ENCODE measurements at places on chromosomes 4 and X.
A peak's percentile ranks its signal among the peaks of the same experiment; 100 is the strongest.

GRCh38 chr4:133402616-133403015 lies 253.5 kb downstream of the PCDH10 start:
- no peak for DNase-seq

- no peak for DNase-seq
These were observed 24.7 kb downstream of the SEC24D start for GRCh38 chr4:118810991-118811764.

DNA sequence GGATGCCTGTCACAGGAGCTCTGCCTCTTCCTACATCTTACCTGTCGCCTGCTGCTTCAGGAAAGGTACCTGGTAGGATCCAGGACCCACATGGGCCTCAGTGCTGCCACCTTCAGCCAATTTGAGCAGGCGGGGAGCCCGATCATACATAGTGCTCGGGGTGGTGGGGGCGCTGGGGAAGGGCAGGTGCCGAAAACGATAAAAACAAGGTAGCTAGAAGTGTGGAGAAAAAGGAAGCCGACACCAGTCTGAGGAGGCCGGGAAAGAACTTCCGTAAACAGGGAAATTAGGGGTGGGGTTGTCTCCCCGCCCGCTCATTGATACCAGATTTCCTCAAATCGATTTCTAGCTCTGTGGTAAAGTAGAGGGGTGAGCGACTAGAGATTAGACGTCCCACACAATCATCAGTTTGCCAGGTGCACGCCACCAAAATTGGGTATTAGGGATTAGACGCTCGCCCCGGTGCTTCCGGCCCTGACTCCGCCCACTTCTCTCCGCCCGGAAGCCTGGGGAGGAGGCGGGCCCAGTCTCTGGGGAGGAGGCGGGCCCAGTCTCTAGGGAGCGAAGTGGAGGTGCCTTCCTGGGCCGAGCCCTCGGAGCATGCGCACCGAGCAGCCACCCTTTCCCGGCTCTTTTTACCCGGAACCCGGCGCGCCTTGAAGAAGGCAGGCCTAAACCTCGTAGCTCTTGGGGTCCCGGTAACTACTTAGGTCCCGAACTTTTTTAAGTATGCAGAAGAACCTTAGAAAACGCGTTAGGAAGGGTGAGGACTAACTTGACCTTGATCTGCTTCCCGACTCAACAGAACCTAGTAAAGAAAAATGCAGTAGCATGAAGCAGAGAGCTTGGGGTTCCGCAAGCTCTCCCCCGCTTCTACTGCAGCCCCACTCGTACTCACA lies at the start of gene STPG2:
TSS of gene STPG2 (minus strand) at position 476 of the 899 bp plus-strand sequence.
- DNase-seq: peak; percentile 95

- DNase-seq: no peak
These were observed 166.1 kb downstream of the STK32B start for GRCh38 chr4:5217421-5217820.

DNA sequence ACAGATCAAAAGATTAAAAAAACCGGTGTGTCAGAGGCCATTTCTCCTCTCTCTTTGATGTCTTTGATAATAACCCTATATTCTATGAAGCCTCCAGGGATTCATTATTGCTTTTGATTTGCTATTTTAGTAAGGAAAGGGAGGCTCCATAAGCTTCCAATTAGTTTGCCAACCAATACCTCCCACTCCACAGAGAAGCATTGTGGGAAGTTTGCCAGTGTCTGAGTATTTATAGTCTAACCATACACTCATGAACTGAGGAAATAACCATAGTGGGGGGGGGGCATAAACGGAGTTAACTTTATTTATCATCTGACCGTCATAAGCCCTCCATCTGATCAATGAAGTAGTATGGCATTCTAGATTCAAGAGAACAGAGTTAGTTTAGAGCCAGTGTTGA lies 1066.8 kb upstream of the PABPC4L start:
- no peak for DNase-seq

Data from Kasumi-1 (cell line).